ENCODE measurements at places on chromosomes 11 and 22.

- DNase-seq: no peak
These were observed 774 bp downstream of the APOBEC3D start for GRCh38 chr22:39021552-39022250.

- no peak for DNase-seq
These were observed 12.7 kb downstream of the LGALS12 start for GRCh38 chr11:63518548-63518947.

- DNase-seq: no peak
These were observed 37.8 kb downstream of the PLEKHA7 start for GRCh38 chr11:16976379-16976778.

DNA sequence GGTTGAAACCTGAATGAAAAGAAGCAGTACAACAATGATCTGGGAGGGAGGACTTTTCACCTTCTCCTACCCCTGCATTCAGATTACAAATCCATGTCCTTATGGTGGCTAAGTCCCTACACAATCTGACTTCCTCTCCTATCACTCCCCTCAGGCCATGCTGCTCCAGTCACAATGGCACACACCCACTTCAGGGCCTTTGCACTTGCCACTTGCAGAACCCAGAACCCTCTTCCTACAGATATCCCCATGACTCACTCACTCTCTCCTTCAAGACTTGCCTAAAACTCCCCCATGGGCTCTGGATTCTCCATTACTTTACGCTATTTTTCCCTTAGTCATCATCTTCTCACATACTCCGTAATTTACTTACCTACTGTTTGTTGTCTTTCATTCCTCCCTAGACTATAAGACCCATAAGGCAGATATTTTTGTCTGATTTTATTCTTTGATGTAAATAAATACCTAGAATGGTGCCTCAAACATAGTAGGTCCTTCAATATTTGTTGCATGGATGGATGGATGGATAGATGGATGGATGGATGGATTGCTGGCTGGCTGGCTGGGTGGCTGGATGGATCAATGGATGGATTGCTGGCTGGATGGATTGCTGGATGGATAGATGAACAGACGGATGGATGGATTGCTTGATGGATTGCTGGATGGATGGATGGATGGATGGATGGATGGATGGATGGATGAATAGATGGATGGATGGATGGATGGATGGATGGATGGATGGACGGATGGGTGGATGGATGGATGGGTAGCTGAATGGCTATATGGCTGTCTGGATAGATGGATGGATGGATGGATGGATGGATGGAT lies 94.7 kb upstream of the NAV2 start:
- no peak for DNase-seq

DNA sequence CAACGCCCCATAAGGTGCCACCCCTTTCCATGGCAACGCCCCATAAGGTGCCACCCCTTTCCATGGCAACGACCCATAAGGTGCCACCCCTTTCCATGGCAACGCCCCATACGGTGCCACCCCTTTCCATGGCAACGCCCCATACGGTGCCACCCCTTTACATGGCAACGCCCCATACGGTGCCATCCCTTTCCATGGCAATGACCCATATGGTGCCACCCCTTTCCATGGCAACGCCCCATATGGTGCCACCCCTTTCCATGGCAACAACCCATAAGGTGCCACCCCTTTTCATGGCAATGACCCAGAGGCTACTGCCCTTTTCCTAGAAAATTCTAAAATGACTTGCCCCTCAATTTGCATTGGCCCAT lies 72.1 kb downstream of the BRD1 start:
- no peak for DNase-seq

DNA sequence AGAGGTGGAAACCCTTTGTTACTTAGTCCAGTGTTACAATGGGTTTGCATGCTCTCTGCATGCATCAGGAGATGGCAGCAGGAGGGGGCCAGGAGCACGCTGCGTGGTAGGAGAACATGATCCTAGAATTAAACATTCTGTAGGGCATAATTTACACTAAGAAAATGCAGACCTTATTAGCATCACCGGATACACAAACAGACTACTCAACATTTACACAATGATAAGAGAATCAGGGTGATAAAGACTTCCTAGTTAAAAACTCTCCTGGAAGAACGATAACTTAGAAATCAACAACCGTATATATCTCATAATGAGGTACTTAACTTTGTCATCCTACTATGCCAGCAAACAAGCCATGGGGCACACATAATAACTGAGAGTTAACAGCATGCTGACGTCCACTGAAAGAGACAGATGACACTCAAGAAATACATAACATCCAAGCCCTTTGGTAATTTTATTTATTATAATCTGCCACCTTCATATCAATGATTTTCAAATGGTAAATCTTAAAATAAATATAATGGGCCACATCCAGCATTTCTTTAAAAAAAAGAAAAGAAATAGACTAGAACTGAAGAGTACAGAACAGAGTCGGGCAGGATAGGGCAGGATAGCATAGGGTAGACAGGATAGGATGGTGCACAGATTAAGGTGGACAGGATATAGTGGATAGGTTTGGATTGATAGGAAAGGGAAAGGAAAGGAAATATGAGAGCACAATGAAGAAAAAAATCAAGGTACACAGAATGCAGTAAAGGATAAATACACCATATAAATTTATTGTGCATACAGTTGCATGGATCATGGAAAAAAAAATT lies 27.5 kb downstream of the CADM1 start:
- DNase-seq: no peak

DNA sequence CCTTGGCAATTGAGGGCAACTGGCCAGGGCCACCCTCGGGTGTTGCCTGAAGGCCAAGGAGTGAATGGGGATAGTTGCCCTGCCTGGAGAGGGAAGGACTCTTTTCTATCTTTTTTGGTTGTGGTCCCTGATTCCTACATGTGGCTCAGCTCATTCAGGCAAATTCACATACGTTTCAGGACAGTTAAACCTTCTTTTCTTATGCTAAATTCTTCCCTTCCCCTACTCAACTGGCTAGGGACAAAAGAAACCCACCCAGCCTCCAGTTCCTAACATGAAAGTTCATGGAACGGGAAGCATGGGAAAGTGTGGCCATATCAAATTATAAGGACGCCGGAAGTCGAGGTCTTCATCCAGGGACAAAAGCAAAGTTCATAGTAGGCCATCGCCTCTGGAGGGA lies 26.3 kb upstream of the APLNR start:
- DNase-seq: no peak

GRCh38 chr11:120219938-120220746 lies 9.3 kb downstream of the OAF start:
- no peak for DNase-seq

- DNase-seq: no peak
These were observed 804.9 kb downstream of the BRD1 start for GRCh38 chr22:49022816-49023160.

- no peak for DNase-seq
These were observed 89.7 kb upstream of the SHANK2 start for GRCh38 chr11:71342116-71342515.

DNA sequence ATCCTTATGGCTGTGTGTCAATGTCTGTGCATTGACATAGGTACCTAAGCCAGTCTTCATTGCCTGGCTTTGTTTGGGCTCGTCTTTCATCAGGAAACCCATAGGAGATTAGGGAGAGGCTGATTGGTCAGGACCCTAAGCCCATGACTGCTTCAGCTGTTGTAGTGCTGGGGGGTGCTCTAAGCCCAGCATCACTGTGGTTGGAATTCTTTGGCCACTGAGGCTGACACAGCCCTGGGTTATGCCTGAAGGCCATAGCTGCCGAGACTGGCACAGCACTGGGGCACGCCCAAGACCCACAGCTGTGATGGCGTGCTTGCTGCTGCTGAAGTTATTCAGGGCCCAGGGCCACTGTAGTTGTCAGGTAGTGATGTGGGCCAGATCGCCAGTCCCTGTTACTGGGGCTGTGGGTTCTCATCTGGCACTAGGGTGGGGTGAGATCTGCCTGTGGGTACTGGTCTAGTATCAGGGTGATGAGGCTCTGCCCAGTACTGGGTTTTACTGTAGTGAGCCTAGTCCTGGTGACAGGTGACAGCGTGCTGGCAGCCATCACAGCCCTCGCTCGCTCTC lies 4.9 kb downstream of the USP18 start:
- no peak for DNase-seq

- DNase-seq: no peak
These were observed 70.1 kb upstream of the LDLRAD3 start for GRCh38 chr11:35873721-35874120.

- no peak for DNase-seq
These were observed 4.6 kb upstream of the P2RY2 start for GRCh38 chr11:73213196-73214143.

DNA sequence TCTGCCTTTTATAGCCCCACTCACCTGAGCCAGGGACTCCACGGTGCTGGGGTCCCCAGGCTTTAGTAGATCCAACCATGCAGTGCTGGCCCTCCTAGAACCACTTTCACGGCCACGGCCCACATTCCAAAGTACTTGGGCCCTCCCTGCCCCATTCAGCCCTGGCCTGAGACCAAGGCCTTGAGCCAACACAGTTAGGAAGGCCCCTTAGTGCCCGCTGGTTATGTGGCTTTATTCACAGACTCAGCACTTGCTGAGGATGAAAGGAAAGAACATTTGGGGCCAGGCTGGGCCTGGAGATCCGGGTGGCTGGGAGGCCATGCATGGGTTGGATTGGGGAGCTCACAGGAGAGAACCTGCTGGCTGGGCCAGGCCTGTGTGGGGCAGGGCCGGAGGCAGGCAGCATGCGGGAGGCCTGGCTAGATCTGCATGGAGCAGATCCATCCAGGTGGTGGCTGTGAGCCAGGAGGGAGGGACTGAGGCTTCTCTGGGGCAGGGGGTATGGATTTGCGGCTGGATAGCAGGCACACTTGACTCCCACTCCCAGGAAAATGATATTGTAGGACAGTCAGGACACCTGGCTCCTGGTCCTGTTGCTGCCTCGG lies 12.6 kb downstream of the CHRM1 start:
- no peak for DNase-seq

GRCh38 chr22:17537155-17537554 lies 26.1 kb upstream of the SLC25A18 start:
- no peak for DNase-seq

- no peak for DNase-seq
These were observed 437.4 kb downstream of the JRKL start for GRCh38 chr11:96827164-96827563.

DNA sequence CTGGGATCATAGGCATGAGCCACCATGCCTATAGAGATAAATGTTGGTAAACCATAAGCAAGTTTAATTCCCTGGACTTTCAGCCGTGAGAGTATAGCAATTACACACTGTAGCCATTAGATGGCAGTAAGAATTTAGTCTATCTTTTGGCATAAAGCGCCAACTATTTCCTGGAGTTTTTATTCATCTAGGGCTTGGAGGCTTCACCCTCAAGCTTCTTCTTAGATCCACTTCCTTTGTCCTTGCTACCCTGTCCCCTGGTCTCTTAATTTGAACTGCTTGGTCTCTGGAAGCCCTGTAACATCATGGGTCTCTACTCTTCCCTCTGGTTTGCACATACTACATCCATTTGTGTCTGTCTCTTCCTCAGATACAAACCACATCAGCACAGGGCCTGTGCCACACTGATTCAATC lies 38.2 kb downstream of the OR10A6 start:
- DNase-seq: no peak

DNA sequence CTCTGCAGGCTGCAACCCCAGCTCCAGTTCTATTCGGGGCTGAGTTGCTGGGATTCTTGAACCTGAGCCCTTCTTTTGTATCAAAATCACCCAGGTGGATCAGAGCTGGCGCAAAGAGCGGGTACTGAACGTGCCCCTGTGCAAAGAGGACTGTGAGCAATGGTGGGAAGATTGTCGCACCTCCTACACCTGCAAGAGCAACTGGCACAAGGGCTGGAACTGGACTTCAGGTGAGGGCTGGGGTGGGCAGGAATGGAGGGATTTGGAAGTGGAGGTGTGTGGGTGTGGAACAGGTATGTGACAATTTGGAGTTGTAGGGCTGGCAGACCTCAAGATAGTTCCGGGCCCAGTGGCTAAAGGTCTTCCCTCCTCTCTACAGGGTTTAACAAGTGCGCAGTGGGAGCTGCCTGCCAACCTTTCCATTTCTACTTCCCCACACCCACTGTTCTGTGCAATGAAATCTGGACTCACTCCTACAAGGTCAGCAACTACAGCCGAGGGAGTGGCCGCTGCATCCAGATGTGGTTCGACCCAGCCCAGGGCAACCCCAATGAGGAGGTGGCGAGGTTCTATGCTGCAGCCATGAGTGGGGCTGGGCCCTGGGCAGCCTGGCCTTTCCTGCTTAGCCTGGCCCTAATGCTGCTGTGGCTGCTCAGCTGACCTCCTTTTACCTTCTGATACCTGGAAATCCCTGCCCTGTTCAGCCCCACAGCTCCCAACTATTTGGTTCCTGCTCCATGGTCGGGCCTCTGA lies 3.8 kb downstream of the FOLR1 start:
- DNase-seq: no peak

GRCh38 chr11:80843266-80843974 lies 1402.6 kb upstream of the TENM4 start:
- no peak for DNase-seq

- no peak for DNase-seq
These were observed 7.4 kb downstream of the MSANTD4 start for GRCh38 chr11:106014620-106015019.

DNA sequence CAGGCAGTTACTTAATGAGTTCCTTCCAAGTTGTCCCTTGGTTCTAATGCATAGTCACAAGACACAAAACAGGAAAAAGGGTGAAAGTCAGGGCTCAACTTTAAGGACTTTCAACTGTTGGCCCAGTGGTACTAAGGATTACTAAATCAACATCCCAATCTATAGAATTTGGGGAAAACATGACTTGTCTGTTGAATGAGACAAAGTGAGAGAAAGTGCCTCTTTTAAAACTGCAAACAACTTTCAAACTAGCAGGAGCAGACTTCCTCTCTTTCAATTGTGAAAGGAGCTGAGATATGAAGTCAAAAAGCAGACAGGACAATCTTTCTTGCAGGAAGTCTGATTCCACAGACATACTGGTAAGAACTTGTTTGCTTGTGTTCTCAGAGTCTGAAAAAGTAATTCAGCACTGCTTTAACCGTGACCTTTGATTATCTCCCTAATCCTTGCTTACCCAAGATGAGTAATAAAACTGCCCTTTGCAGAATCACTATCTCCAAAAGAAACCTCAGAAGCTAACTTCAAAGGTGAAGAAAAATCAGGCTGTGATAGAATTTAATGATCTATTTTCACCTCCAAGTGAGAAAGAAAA lies 960.7 kb upstream of the RAG2 start:
- no peak for DNase-seq

GRCh38 chr11:115530752-115531151 lies 26.5 kb upstream of the CADM1 start:
- DNase-seq: no peak

GRCh38 chr11:95700471-95700817 lies 89.1 kb downstream of the FAM76B start:
- DNase-seq: no peak

DNA sequence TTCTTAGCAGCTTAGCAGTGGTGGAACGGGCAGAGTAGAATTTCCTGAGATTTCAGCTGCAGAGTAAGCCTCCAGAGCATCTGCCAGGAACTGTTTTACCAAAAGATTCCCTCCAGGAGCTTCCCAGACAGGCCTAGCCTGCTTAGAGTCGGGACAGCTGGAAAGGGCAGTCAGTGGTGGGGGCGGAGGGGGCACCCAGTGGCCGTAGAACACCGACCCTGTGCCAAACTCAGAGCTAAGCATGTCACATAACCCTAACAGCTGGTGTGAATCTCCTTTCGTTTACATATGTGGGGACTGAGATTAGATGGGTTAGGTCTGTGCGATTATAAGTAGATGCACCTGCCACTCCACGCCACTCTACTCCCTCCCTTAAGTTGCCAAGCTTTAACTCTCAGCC lies 80.0 kb upstream of the CRTAM start:
- DNase-seq: no peak

GRCh38 chr22:38748487-38749136 lies 7.2 kb downstream of the SUN2 start:
- no peak for DNase-seq

Measured in stimulated activated CD8-positive, alpha-beta memory T cell treated with anti-CD3 and anti-CD28 coated beads, Interleukin-12 subunit alpha, Interleukin-12 subunit beta, amount 100 ng/mL, for 4 hours (primary cell).